ENCODE measurements at places on chromosomes 11 and 22.

DNA sequence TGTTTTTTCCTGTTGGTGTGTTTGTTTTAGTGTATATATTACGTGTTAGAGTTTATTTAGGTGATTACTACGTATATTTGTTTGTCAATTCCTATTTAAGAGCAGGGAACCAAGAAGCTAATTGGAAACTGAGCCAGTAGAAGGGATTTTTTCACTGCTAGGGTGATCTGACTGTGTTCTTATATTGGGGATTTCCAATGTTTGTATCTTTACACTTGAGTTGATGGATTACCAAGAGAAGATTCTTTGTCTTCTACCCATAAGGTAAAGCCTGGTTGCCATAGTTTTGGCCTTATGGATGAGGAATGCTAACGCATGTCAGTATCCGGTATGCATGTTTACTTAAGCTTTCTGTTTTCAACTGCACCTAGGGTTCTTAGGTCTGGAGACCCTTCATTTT lies 35.6 kb downstream of the SIK2 start:
- DNase-seq, result no peak

DNA sequence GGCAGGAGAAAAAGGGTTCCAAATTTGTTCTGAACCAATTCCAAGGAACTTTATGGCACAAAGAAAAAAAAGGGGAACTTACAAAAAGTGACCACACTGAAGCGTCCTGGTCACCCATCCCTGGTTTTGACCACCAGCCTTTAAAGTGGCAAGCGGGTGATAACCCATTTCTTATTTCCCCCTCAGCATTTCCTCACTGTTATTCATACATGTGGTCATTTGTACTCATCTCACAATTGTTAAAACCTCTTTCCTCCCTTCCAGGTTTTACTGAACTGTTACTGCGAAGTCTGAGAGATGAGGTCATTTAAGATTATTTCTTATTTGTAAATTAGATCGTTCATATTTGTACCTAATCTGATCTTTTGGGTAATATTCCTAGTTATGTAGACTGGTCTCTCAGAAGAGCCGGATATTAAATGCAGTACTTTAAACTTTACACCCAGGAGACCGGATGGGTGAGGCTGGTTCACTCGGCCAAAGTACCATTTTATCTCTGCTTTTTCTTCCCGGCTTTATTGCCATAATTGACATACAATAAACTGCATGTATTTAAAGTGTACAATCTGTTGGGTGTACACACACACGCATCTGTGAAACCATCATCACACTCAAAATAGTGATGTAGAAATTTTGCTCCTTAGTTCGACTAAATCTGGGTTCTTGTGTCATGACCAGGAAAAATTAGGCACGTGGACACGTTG lies 47.0 kb downstream of the CDPF1 start:
- DNase-seq, result no peak

- DNase-seq, result no peak
Observed at GRCh38 chr22:17703811-17704210, 65.3 kb downstream of the BCL2L13 start.

GRCh38 chr22:29944339-29944738 lies 61.4 kb downstream of the MTMR3 start:
- DNase-seq, result no peak

DNA sequence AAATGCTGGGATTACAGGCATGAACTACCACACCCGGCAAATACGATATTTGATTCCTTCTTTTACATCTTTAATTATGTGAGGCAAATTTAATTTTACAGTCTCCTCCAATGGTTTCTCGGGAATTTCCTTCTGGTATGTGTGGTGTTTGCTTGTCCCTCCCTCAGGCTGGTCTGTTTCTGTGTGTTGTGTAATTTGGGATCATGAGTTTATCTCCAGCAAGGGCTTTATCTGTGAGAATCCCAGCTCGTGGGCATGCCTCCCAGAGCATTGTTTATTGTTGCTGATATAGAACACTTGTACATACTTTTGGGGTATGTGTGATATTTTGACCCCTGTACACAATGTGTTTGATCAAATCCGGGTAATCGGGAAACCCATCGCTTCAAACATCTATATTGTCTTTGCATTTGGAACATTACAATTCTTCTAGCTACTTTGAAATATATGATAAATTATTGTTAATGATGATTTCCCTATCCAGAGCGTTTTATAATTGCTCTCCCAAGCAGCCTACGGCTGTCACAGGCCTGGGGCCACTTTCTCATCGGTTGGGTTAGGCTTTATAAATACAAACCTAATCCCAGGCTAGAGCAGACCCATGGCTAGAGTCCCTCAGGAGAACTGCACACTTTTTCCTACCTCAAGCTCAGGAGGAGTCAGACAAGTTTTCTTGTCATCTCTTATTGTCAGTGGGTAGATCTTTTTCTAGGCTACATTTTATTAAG lies 15.0 kb upstream of the PRR5 start:
- DNase-seq, result no peak

GRCh38 chr22:17639247-17639741 lies 737 bp downstream of the BCL2L13 start:
- DNase-seq, result peak; percentile 41

- DNase-seq, result no peak
Observed at GRCh38 chr22:49877642-49878041, 24.0 kb downstream of the ZBED4 start.

- no peak for DNase-seq
Observed at GRCh38 chr11:38593649-38594048, 1995.6 kb upstream of the RAG2 start.
